Common myeloid progenitor, CD34-positive (primary cell): ENCODE measurements at places on chromosomes 6 and 20.
A peak's percentile ranks its signal among the peaks of the same experiment; 100 is the strongest.

- no peak for DNase-seq
Measured at GRCh38 chr20:38226553-38226952, 34.0 kb downstream of the KIAA1755 start.

- no peak for DNase-seq
Measured at GRCh38 chr20:51275826-51276225, 252.9 kb upstream of the KCNG1 start.

DNA sequence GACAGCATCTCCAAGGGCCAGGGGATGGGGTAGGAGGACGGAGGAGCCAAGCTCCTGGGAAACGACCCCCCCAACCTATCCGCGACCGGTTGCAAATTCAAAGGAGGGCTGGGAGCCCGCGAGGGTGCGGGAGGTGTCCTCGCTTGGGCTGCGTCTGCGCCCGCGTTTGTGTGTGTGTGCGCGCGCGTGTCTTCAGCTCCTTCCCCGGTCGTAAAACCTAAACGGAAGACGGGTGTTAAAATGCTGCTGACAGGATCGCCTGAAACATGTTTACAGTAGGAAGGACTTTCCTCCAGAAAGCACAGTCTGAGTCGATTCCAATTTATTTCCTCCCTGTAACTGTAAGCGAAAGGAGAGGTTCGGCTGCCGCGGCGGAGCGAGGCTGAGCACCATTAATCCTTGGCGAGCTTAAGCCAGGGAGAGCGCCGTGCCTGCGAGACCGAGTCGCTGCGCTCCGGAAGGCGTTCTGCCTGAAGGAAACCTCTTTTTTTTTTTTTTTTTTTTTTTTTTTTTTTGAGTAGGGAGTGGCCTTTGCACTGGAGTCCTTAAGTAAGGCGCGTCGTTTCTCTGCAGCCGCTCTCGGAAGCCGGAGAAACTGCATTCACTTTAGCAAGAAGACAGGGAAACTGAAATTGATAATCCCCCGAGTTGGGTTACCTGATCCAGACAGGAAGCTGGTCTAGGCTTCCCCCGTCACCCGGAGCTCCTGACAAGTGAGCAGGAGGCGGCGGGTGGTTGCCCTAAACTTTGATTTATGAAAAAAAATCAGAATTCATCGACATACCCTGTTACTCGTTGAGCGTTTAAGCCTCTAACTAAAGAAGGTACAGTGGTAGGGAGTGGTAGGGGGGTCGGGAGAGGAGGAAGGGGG is 4.8 kb upstream of the SOX4 start:
- peak; percentile 84 for DNase-seq

DNA sequence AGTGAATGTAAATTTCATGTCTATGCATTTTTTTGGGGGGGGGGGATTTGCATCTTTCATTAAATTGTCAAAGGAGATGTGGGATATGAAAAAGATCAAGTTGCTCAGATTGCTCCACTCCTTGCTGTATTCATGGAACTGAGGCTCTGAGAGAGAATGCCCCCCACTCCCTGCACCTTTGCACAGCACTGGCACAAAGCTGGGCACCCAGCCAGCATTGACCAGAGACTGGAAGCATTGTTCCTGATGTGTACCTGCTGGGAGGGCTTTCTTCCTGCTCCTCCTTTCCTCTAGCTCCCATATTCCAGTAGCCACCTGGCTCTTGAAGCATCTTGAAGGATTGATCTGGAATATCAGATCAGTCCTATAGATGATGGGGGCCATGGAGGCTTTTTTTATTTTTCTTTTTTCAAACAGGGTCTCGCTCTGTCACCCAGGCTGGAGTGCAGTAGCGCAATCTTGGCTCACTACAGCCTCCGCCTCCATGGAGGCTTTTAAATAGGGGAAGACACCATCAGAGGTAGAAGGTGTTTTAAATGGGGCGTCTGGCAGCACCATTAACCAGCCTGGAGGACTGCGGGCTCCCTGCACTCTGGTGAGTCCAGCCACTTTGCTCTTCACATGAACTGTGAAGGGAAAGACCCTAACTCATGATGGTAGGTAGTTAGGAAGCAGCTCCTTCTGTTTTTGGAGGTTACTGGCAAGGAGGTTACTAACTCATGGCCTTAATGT is 10.9 kb downstream of the DUSP15 start:
- DNase-seq, result no peak

- DNase-seq, result peak; percentile 82
Measured at GRCh38 chr6:21615504-21615903, 22.0 kb downstream of the SOX4 start.

DNA sequence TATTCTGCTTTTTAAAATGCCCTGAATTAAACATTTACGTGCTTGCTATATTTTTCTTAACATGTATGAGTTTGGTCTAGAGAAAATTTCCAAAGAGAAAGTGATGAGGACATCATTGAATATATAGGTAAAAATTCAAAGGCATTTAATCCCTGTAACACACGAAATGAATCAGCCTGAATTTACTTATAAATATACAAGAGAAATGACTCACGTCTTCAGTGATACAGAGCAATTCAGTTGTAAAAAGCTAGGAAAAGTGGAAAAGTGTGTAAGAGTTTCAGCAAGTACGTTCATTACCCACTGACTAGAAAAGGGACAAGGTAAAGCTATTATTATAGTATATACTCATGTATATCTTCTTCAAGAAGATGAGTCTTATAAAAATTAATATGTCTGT is 124.8 kb downstream of the HIVEP1 start:
- no peak for DNase-seq

DNA sequence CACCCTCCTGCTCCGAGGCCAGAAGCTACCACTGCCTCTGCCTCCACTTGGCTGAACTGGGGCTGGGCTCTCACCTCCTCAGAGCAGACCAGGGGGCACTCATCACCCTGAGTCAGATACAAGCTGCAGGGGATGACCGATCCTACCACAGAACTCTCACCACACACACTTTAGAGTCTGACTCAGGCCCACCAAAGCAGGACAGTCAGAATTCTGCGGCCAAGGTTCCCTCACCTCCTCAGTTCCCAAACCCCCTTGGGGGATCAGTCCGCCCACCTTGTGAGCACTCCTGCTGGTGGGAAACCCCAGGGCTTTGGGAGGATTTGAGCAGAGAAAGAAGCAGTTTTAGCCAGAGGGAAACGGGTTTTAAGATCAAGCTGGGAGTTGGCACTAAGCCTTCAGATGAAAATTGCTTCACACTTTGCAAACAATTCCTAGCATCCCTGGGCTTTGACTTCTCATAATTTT is 587.8 kb upstream of the JAG1 start:
- no peak for DNase-seq

DNA sequence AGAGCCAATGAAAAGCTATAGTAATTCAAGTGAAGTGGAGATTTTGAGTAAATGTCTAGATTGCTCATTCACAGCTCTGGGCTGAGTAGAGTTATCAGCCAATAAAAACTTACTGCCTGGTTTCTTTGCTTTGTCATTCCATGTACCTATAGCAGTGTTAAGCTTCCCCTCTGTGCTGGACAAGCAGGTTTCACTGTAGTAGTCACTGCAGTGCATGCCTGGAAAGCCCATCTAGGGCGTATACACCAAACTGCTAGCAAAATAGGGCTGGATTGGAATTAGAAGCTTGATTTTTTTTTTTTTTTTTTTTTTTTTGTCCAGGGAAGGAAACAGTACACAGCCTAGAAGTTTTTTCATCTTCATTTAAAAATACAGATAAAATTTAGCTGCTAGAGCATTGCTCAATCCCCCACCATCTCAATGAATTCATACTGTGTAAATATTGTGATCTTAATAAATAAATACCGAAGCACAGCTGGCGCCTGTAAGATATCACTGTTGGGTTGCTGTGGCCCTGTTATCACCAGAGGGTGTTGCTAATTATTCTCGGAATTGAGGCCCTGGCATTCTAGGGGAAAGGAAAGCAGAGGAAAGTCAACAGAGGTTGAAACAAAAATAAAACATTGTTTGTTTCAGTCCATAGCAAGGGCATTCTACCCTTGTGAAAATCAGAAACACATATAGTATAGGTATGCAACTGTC is 968.5 kb upstream of the GJE1 start:
- no peak for DNase-seq

DNA sequence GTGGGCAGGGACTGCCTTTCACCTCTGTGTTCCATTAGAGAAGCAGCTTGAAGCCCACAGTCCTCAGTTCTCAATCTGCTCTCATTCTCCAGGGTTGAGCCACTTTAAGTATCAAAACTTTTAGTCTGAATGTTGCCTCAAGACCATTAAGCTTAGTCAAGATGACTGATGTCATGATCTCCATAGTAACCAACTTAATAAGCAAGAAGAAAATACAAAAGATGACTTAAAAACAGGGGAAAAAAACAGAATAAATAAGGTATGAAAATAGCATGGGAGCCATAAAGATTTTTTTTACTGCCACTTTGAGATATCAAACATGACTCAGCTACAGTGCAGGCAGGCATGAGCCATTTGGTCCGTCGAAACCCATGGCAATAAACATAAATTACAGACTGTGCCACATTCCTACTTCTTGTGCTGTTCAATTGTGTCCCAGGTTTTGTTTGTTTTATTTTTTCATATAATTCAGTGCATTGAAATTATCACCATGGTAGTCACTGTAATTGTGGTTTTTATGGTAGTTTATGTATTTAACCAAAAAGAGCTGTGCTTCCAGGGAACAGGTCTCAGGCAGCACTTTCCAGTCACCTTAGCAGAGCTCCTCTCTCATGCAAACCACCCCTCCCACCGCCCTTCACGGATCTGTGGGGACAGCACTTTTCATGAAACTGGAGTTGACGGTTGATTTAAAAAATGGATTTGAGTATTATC is 156.5 kb upstream of the INSM1 start:
- no peak for DNase-seq

DNA sequence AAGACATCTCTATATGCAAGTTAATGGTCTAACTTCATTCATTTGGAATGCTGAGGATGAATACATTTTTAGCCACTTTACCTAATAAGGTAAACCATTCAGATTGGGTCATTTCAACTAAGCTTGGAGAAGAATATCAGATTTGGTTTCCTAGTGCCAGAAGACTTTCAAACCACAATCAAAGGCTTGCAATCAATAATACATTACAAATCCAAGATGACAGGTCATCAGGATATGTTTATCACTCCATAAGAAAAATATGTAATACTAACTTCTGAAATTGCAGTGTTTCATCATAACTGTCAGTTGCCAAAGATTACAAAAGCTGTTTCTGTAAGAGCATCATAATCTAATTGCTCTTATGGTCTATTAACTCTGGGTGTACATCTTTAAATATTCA is 654.0 kb downstream of the COL12A1 start:
- DNase-seq, result no peak

DNA sequence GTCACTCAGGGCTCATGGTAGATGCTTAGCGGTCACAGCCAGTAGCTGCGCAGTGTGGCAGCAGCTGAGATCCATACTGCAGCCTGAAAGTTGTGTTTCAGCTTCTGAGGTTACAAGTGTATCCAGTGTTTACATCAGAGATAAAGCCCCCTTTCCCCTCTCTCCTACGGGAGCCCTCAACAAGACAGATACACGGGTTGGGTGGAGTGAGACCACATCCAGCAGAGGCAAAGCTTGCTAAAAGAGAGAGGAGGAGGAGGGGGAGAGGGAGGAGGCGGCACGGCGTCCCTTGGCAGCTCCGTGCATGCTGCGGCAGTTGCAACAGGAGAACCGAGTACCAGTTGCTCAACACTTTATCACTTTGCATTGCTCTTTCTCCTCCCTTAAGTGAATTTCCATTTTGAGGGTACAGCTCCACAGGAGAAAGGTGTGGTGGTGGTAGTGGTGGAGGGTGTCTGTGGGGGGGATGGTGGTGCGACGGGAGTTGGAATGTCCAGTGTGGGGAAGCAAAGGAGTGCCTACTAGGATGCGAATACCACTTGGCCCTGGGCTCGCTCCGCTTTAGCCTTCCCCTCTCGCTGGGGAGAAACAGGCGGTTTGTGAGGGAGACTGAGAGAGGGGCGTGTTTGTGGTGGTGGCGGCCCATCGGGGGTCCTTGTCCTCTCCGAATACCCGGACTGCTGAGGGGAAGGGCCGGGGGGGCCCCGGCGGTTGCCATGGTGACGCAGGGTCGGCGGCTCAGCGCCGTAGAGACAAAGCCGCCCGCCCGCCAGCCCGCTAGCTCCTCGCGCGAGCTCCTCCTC is 405 bp upstream of the RNF182 start:
- DNase-seq, result no peak

DNA sequence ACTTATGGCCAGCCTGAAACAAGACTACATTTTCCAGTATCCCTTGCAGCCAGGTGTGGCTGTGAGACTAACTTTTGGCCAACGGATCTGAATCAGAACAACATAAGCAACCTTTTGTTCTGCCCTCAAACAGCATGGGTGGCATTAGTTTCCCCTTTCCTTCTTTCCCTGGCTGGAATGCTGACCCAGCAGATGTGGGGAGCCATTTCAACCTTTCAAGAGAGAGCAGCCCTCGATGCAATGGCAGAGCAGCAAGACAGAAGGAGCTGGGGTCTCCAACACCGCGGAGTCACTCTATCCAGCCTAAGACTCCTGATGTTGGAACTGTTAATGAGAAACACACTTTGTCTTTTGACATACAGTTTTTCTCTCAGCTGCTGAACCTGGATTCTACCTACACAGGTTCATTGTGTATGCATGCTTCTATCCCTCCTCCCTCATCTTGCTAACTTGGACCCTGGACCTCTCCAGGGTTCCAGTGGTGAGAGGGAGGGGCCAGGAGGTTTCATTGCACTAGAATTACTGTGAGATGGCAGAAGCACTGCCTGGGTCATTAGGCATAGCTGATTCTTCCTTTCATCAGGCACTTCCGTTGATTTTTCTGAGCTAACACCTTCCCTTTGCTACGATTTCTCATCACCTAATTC is 28.8 kb upstream of the DDR1 start:
- DNase-seq, result no peak

DNA sequence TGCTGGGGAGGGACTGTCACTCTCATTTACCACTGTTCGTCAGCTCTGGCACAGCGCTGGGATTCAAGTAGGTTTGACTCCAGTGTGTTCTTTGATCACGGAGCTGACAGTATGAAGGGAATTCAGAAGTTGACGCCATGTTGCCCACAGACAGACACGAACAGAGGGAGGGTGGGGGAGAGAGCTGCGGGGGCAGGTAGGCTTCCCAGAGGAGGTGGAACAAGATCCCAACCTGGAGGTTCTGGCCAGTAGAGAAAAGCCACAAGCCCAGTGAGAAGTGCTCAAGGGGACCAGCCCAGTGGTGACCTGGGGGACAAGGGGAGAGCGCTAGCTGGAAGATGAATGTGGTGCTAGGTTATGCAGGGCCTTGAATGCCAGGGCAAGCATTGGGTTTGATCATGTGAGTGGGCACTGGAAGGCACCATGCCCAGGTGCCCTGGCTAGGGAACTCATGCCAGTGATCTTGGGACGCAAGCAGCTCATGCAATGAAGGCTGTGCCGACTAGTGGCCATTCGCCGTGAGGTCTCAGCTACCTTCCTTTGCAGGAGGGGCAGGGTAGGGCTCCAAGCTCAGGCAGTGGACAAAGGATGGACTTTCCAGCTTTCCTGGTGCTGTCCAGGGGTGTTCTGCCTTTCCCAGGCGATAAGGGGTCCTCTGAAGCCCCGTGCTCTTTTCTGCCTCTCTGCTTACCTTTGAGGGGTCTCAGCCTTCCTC is 50.4 kb upstream of the APCDD1L start:
- no peak for DNase-seq

- DNase-seq, result peak; percentile 33
Measured at GRCh38 chr20:13784271-13784892, 337 bp downstream of the ESF1 start.
